ENCODE measurements at places on chromosomes 12 and 14. TPM values are rescaled to one million over a fixed set of nuclear protein-coding genes. Genes with fewer than 3 reads are reported as not detected.

Gene KLRB1
- total RNA-seq: not detected

Gene RFLNA
- total RNA-seq: 14.6 TPM

Gene CLEC14A
- 540 TPM for total RNA-seq

Gene SDS
- total RNA-seq: not detected

Gene PRDM4
- total RNA-seq: 17.2 TPM

Gene SDSL
- 9.7 TPM for total RNA-seq

Gene ZC3H10
- 6.5 TPM for total RNA-seq

Gene NGB
- total RNA-seq: not detected

Gene CLEC4C
- total RNA-seq: not detected

Gene MYH7
- total RNA-seq: not detected
